NCI-H226 (cell line): ENCODE measurements at places on chromosomes 13 and 19.
A peak's percentile ranks its signal among the peaks of the same experiment; 100 is the strongest.

DNA sequence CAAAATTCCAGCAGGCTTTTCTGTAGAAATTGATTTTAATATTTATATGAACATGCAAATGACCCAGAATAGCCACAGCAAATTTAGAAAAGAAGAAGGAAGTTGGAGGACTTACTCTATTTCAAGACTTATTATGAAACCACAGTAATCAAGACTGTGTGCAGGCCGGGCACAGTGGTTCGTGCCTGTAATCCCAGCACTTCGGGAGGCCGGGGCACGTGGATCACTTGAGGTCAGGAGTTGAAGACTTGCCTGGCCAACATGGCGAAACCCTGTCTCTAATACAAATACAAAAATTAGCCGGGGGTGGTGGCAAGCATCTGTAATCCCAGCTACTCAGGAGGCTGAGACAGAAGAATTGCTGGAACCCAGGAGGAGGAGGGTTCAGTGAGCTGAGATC lies 6.0 kb upstream of the FFAR2 start:
- DNase-seq, result no peak

DNA sequence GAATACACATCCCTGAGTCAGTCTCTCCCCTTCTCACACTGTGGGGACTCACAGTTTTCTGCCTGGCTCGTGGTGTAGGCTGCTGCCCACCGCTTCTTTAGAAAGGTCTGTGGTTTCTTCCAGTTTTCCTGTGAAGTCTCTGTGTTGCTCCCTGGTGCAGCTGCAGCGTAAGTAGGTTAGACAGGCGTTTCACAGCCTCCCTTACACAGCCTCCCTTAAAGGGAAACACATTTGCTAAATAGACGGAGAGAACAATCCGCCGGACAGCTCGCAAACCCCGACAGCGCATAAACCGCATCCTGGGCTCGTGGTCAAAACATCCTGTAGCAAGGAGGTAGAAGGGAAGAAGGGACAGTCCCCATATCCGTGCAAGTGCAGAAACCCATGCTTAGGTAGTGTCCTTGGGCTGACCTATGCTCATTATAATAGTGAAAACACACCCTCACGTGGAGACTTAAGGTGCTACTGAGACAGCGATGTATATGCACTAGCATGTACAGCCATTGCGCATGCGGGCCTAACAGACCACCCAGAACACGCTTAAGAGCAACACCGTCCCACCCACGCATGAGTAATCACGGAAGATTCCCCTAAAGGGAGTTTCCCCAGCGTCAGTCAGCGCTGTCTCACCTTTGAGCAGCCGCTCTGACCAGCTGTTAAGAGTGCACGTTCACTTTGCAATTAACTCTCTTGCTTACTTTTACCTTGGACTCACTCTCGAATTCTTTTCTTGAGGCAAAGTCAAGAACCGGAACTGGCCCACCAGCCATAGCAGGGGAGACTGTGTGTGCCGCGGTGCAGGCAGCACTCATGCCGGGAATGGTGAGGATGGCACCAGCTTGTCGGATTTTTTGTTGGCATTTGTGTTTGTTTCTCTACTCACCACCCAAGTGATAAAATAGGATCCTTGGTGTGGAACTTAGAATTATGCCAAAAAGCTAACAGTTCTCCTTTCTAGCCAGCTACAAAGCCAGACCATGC lies 16.6 kb downstream of the SIGLEC8 start:
- peak; percentile 47 for DNase-seq

- DNase-seq, result no peak
These were observed 11.5 kb downstream of the PLAUR start for GRCh38 chr19:43658494-43658893.

- DNase-seq, result no peak
These were observed 8.4 kb upstream of the CEACAM19 start for GRCh38 chr19:44662691-44663385.

DNA sequence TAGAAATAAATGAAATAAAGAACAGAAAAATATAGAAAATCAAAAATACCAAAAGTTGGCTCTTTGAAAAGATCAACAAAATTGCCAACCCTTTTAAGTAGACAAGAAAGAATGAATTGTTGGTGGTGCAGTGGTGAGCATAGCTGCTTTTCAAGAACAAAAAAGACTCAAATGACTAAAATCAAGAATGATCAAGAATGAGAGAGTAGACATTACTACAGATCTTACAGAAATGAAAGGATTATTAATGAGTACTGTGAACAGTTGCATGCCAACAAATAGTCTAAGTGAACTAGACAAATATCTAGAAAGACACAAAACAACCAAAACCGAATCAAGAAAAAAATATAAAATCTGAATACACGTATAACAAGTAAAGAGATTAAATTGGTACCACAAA lies 53.9 kb downstream of the FNDC3A start:
- DNase-seq, result no peak

DNA sequence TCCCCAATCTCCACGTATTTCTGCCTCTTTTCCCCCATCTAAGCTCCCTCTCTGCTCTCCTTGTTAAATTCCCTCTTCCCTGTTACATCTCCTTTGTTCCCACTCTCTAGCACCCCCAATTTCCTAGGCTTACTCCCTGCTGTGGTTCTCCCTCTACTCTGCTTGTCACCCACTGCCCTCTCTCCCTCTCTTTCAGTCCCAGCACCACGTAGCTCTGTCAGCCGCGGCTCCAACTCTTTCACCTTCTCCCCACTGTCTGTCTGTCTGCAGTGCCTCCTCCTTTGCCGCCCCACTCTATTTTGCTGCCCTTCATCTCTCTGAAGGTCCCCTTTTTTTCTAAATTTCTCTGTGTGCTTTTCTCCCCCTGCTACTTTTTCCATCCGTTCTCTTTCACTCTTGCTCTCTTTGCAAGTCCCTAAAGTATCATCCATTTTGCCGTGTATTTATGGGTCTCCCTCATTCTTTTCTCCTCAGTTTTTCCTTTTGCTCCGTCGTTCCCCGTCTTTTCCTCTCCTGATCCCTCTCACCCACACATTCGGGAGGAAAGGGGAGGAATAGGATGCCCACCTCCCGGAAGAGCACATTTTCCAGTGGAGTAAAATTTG lies 937 bp downstream of the ZNF841 start:
- DNase-seq, result no peak

- no peak for DNase-seq
These were observed 470.2 kb upstream of the PRR20A start for GRCh38 chr13:56670563-56670962.

- no peak for DNase-seq
These were observed 56.6 kb downstream of the MBNL2 start for GRCh38 chr13:97278435-97279411.

DNA sequence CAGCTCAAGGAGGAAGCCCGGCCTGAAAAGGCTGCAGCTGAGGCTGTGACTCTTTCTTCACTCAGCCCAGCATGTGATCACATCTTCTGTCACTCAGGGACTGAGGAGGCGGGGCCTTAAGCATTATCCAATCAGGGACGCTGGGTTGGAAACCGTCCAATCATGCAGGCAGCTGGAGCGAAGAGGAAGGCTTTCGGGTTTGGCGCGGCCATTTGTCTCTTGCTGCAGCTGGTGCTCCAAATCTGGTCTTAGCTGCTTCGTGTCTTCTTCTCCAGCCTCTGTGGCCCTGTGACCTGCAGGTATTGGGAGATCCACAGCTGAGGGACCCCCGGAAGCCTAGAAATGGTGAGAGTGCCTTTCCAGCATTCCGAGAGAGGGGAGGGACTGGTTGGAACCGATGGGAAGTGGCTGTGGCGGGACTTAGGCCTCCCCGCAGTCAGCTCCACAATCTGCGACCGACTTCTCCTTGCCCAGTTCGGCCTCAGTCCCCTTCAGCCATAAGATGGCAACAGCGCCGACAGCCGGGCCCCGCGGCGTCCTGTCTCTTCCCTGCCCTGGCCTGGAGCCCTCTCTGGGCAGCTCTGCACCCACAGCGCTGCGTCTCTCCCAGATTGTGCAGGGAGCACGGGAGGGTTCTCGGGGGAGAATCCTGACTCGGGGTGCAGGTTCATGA lies at the start of gene ZNF90:
TSS of gene ZNF90 (plus strand) at position 210 of the 673 bp plus-strand sequence. CDS start at position 343, 133 bp downstream.
- no peak for DNase-seq

DNA sequence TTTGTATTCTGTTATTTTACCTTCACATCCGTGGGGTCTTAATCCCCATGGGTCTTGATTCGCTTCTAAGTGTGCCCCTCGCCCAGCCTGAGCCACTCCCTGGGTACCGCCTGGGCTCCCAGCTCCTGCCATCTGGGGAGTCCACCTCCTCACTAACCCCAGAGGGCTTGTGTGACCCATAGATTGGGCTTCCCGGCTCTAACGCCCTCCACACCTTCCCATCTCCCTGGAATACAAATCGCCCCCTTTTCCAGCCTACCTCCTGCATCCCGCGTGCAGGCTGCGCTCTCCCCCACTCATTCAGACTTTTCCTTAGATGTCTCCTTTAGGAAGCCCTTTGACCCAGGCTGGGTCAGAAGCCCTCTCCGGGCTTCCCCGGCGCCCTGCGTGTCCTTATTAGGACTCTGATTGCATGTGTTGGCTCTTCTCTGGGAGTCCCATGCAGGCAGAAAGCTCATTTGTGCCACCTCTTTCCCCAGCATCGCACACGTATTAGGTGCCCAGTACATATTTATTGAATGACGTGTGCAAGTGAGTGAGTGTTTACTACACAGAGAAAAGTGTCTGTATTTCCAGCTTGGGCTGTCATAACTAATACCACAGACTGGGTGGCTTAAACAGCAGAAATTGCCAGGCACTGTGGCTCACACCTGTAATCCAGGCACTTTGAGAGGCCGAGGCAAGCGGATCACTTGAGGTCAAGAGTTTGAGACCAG lies 757 bp downstream of the CCDC124 start:
- no peak for DNase-seq

- no peak for DNase-seq
These were observed 155.5 kb upstream of the VSTM2B start for GRCh38 chr19:29370276-29370675.

- peak; percentile 18 for DNase-seq
These were observed 19.9 kb upstream of the FBXO27 start for GRCh38 chr19:39052243-39052746.

DNA sequence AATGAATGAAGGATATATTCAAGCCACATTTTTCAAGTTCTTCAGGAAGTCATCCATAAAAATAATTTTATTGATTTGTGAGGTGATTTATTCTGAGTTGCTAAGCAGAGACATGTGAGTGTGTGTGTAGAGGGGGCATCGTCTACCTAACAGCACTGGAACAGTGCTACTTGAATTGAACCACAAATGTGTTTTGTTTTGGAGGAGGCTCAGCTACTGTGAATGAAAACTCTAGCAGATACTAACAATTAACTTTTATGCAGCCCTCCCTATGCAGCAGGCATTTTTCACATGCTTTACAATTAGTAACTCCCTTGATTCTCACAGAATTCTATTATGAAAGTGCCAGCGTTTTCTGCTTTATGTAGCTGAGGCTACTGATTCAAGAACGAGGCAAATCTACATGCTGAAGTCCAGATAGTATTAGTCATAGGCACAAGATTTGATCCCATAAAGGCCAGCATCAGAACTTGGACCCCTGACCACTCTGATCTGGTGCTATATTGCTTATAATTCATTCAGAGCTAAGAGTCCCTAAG lies 103.7 kb downstream of the MYO16 start:
- no peak for DNase-seq

DNA sequence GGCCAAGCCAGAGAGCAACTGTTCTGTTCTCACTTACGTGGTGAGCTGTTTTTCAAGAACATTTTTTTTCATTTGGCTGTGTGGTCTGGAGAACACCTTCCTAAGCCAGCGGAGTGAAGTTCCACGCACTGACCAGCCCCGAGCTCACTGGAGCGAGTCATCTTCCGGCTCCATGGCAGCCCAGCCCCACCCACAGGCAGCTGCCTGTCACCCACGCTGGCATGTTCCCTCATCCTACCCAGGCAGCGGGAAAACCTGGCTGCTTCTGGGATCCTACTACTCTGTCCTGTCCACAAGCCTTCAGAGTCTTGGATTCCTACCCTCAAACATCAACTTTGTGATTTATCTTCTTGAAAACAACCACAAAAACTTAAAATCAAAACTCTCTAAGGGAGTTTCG lies 76.2 kb downstream of the GGACT start:
- no peak for DNase-seq

DNA sequence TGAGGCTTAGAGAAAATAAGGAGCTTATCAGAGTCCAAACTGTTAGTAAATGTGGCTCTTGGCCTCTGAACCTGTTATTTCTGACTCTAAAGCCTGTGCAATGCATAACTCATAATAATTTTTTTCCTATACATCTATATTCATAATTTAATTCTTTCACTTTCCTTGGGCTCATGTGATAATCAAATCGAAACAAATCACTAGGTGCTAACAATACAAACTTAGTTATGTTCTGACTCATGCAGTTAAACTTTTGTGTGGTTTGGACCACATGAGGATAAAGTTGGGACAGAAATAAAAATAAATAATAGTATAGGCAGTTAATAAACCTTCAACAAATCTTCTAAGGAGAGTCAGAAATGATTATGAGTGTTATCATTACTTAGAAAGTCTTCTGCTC lies 1629.0 kb downstream of the OLFM4 start:
- no peak for DNase-seq

DNA sequence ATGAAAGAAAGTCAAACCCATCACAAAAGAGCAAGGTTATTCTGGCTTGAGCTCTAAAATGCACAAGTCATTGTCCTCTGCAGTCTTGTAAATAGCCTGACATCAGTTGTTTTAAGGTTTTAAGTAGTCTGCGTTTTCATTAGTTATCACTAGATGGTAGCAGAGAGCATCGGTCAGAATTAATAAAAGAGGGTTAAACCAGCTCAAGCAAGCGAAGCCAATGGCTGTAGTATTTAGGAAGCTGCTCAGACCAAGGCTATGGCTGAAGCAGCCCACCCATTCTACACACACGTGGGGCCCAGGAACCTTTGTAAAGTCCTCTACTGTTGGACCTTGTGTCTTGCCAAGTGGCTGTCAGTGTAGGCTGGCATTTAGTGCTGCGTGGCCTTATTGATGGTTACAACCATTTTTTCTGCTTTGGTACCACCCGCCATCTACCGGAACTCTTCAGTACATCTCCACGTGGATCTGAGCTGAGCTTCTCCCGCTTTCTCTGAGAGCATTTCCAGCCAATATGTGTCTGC lies 13.3 kb upstream of the ZNF57 start:
- DNase-seq, result peak; percentile 33

GRCh38 chr13:43388282-43389034 lies 365.1 kb downstream of the DNAJC15 start:
- DNase-seq, result no peak

DNA sequence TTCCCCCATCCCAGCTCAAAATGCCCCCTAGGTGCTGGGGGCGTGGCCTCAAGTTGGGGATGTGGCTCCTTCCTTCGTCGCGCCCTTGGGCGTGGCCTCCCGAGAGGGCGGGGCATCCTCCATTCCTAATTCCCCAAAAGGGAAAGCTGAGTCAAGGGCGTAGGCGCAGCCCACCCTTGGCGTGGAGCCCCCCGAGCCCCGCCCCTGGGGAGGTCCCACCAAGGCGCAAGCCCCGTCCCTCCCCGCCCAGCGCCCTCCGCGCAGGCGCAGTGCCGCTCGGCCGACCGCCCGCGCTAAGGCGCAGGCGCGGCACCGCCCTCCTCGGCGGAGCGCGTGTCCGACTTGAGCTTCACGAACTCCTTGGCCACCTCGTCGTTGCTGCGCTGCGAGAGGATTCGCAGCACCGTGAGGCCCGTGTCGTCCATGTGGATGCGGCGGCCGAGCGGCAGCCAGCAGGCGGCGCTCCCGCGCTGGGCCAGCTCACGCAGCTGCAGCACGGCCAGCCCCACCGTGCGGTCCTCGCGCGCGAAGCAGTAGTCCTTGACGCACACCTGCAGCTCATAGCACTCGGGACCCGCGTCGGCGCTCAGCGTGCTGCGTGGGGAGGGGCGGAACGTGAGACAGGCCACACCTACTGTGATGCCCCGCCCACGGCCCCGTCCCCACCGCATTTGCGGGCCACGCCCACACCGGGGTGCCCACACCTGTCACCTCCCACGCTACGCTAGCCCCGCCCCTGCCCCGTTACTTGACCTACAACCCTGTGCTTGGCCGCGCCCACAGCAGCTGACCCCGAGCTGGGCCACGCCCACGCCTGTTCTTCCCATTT lies 50.5 kb downstream of the COLGALT1 start:
- DNase-seq, result peak; percentile 85
